Endothelial cell of umbilical vein (primary cell): ENCODE measurements at places on chromosomes 12 and 14. TPM values are rescaled to one million over a fixed set of nuclear protein-coding genes. Genes with fewer than 3 reads are reported as not detected.

Gene GDF3
- total RNA-seq = 4.1 and 5.0 TPM in 2 replicates

GRCh38 chr12:75707983-75708382 is 196.6 kb upstream of the KRR1 start:
- no peak for DNase-seq

Gene KRT77
- not detected in 2 replicates for total RNA-seq

DNA sequence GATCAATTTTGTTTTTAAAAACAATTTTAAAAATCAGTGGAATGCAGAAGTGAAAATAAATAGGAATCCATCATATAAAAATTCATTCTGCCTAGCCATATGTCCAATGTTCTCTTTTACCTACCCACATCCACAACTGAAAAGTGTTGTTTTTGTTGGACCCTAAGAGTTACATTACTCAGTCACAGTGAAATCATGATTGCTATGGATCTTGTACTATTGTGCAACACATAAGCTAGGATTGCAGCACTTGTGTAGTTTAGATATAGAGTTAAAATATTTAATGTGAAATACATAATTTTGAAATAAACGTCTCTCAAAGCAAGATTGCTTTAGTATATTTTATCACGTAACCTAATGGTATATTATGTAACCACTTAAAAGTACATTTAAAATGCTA is 213.3 kb upstream of the CLEC14A start:
- DNase-seq = no peak

DNA sequence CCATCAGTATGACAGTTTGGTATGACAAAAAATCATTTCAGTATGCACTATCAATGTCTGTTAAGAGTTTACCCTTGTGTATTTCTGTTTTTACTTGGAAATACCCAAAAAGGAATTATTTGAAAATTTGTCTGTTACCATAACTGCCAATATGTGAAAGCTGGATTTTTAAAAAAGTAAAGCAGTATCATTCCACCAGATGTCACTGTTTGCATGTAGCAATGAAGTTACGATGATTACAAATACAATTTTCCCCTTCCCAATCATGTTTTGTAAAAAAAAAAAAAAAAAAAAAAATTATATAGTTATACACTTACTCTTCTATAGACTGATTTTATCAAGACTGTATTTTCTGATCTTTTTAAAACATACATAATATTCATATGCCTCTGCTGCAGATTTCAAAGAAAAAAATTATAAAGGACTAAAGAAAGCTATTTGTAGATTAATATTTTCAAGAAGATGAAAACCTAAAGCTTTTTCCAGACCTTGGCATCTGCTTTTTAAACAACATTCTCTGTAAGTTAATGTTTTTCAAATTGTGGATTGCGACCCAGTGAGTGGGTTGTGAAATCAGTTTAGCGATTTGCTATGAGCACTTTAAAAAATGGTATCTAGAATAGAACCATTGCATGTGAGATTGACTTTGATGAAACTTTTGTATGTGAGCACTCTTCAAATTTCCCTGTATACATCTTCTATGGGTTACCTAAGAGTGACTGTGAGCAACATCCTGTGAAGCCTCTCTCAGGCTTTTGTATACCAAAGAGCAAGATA is 114.2 kb downstream of the TTC6 start:
- DNase-seq = peak; percentile 16

GRCh38 chr14:105283028-105283427 is 17.8 kb downstream of the BRF1 start:
- DNase-seq = no peak

Gene DPY19L2
- total RNA-seq = 1.6 and 2.3 TPM in 2 replicates

DNA sequence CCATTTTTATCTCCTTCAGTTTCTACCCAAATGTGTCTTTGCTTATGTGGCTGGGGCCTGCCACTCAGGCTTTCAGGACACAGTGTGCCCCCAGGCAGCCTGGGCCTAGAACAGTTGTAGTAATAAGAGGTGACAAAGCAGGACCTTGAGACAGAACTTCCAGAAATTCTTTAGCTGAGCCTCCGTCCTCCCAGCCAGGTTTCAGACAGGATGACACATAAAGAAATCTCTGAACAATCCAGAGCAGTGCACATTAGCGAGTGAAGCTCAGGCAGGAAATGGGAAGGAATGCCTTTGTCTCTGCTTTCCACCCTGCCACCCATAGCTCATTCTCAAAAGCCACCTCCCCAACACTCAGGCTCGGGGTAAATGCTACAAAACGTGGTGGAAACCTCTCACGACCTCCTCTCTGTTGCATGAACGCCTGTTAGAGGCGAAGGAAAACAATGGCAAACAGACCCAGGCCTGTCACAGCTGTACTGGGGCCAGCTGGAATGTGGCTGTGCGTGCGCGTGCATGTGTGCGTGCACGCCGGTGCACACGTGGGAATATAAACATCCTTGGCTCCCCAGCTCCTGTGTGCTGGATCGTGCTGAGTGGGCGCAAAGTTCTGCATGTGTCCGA is 286.7 kb downstream of the ZFP36L1 start:
- DNase-seq = peak; percentile 48

DNA sequence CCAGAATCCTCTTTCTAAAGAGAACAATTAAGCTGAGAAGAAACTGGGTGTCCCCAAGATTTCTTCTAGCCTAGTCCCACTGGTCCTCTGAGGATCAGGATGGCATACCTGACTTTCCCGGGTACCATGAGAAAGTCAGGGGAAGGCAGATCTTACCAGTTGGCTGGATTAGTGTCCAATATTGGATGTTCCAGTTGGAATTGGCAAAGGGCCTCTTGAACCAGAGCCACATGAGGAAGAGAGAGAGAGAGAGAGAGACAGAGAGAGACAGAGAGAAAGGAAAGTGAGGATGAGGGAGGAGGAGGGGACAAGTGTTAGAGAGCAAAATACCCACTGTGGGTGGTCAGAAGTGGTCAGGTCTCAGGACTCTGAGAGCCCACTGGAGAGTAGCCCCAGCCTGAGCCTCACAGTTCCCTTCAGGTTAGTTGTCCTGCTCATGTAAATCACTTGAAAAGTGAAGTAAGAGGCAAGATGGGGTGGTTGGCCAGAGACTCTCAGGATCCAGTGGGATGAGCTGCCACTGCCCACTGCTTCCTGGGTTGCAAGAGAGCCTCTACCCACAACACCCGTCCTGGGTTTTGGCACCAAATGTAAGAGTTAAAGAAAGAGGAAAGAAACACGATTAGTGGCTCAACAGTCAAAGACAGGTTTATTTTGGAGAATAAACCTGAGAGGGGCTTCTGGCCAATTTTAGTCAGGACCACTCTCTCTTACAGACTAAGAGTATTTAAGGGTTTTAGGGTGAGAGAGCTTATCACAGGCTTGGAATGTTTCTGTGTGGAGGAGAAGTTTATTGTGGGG is 28.4 kb upstream of the A2M start:
- no peak for DNase-seq

DNA sequence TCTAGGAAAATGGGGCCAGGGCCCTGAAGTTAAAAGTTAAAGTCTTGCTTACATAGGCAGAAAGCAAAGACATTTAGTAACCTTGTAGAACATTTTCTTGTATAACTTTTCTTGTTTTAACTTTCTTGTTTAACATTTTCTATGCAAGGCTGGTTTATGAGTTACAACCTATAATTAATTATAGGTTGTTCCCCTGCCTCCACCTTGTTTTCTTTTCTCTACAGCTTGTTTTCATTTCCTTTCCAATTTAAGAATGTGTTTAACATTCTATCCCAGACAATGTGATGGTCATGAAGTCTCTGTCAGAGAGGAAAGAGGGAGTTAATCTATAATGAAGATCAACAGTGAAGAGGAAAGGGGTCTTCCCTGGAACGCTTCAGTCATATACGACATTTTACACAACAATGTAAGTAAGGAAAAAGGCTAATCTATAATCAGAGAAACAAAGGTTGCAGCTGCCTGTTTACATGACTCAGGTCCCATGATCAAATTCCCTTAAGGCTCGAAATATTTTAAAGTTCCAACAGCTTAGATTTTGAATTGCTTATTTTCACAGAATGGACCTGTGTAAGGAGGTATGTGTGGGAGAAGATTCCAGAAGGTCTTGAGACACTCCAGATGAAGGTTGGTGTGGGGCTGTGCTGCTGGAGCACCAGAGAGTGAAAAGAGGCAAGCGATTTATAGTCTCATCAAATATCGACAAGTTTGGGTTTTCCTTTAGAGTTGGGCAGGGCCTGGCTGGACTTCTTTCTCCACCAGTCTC is 34.2 kb upstream of the TCL1B start:
- DNase-seq = no peak

Gene SLC25A47
- total RNA-seq = not detected in 2 replicates

DNA sequence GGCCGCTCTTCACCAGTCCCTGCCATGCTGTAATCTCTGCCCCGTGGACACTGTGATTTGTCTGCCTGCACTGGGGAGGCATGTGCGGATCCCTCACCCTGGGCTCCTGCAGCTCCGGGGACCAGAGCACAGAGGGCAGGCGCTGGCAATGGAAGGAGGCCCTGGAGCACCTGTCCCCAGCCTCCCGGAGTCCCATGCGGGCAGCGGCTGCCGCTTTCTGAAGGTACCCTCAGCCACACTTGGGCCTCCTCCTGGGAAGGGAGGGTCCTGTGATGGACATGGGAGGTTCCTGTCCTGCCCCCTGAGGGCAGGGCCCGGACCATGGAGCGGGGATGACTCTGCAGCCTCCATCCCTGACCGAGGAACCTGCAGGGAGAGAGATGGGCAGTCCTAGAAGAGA is 297.4 kb upstream of the SFSWAP start:
- DNase-seq = no peak

Gene B4GALNT1
- total RNA-seq = 0.25 and 0.35 TPM in 2 replicates

DNA sequence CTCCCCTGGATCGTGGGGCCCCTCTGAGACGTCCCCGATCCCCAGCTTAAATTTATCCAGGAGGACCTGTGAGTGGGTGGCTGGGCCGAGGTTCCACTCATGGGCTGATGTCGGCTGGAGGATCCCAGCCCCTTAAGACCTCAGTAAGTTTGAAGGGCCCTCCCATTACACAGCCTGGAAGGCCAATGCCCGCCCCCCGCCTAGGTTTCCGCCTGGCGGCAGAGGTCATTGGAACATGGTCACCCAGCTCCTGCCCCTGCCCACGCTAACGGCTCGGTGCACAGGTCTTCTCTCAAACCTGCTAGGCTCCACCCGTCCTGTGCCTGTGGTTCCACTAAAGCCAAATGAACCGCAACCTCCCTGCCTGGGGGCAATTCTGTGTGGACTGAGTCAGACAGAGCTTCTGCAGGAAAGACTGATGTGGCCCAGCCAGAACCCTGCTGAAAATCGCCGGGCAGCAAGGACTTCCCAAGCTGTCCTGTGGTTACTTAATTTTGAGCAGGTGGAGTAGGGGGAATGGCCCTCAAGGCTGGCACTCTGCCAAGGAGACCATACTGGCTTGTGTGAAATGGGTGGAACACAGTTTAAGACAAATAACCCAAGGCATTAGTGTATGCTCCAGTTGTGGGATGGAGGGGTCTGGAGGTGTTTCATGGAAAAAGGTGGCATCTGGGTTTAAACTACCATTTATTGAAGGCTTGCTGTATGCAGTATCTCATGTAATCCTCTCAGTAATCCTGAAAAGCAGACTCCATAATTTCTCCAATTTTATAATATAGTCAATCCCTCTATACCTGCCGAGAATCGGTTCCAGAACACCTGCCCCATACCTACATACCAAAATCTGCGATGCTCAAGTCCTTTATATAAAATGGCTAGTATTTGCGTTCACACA is 903 bp upstream of the NT5DC3 start:
- DNase-seq = peak; percentile 16

- no peak for DNase-seq
These were observed 12.2 kb upstream of the C14orf180 start for GRCh38 chr14:104567141-104567956.

Gene GPR135
- 3.4 and 3.7 TPM in 2 replicates for total RNA-seq

DNA sequence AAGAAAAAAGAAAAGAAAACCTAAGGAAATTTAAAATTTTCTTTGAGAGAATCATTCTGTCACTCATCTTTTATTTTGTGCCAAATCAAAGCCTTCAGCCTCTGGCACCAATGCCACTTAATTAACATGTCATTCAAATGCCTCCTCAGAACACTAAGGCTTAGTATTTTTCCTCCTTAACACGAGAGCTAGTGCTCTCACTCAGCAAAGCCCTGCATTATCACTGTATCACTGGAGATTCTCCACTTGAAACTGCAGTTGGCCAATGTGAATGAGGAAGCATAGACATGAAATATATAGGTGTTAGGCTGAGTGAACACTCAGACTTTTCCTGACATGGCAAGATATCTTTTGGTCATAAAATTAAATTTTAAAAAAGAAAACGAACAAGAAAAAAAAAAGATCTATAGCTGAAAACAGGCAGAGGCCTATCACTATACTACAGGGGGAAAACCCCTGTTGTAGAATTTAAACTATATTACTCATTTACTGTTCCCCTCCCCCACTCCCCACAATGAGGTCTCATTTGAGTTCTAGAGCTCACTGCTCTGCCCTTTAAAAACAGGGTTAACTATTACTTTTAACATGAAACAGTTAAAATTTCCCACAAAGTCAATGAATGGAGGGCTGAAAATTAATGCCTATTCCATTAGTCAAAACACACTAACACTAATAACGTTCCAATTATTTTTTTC is 5.1 kb downstream of the MBIP start:
- no peak for DNase-seq

- DNase-seq = no peak
These were observed 18.9 kb downstream of the CMAS start for GRCh38 chr12:22064968-22065367.

DNA sequence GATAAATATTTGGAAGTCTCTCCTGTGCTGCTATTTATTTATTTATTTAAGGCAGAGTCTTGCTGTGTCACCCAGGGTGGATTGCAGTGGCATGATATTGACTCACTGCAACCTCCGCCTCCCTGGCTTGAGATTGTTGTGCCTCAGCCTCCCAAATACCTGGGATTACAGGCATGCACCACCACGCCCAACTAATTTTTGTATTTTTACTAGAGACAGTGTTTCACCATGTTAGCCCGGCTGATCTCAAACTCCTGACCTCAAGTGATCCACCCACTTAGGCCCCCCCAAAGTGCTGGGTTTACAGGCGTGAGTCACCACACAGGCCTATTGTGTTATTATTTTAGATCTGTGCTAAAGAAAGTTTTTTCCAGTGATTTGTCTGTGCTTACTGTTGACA is 225.2 kb downstream of the CCER1 start:
- DNase-seq = peak; percentile 26

Gene EML1
- 33.0 and 47.8 TPM in 2 replicates for total RNA-seq

Gene BHLHE41
- total RNA-seq = 0.07 and 0.24 TPM in 2 replicates

Gene PLEKHH1
- total RNA-seq = 0.35 and 0.71 TPM in 2 replicates

Gene RTN1
- total RNA-seq = 0.29 TPM in 1 of 2 replicates, not detected in the other

Gene LTB4R2
- total RNA-seq = 9.1 and 13.1 TPM in 2 replicates

- DNase-seq = no peak
These were observed 80.3 kb downstream of the WDR20 start for GRCh38 chr14:102220031-102220430.

DNA sequence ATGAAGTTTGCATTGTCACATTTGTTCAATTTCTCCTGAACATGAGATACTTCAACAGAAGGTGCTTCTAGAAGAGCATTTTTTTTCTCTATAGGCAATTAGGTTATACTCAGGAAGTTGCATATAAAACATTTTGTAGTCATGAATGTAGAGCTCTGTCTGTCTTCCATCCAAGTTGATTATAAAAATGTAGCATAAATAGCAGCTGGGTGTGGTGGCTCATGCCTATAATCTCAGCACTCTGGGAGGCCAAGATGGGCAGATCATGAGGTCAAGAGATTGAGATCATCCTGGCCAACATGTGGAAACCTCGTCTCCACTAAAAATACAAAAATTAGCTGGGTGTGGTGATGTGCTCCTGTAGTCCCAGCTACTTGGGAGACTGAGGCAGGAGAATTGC is 39.5 kb upstream of the STXBP6 start:
- no peak for DNase-seq

Gene STAT2
- 66.5 and 74.8 TPM in 2 replicates for total RNA-seq
